A549 (cell line): ENCODE measurements at places on chromosomes 1 and 21. TPM values are rescaled to one million over a fixed set of nuclear protein-coding genes. Genes with fewer than 3 reads are reported as not detected.
A peak's percentile ranks its signal among the peaks of the same experiment; 100 is the strongest.

Gene PRR9
- not detected in 3 replicates for polyA plus RNA-seq

DNA sequence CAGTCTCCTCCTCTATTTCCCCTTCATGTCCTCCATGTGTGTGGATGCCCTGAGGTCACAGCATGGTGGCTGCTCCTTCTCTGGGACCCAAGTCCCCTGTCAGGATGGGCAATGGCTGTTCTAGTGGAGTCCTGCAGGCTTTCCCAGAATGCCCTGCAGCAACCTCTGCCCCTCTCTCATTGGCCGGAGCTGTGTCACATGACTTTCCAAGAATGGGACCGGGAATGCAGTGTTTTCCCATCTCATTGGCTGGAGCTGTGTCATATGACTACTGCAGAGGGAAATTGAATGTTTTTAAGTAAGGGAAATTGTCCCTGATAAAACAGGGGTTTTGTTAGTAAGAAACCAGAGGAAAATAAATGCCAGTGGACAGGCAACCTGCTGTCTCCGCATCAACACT lies 365.9 kb downstream of the PTPRU start:
- DNase-seq: no peak

GRCh38 chr1:31072304-31072746 lies 6.8 kb upstream of the PUM1 start:
- no peak for DNase-seq

GRCh38 chr1:185646202-185646683 lies 87.9 kb upstream of the HMCN1 start:
- DNase-seq: peak; percentile 96

Gene TCHH
- 0.07 to 0.11 TPM (median 0.09 TPM) in 3 replicates for polyA plus RNA-seq

Gene IL12RB2
- not detected in 3 replicates for polyA plus RNA-seq

GRCh38 chr1:161100556-161100955 lies 2.4 kb downstream of the KLHDC9 start:
- DNase-seq: no peak

- no peak for DNase-seq
Observed at GRCh38 chr1:237921306-237921705, 30.6 kb upstream of the ZP4 start.

Gene SETD4
- 10.3 to 10.5 TPM (median 10.4 TPM) in 3 replicates for polyA plus RNA-seq

DNA sequence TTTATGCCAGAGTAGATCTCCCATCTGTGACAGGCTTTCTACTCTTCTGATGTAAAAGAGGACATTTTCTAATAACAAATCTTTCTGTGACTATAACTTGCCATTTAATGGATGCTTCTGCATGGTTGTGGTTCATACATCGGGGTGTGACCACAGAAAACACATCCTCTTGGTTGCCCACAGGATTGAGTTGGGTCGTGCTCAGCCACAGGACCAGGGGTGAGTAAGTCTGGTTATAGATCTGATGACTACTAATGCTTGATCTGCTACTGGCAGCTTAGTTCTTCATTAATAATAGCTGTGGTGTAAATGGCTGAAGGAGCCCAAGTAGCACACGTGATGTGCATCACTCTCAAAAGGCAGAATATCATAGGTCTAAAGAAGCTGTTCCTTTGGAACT lies 328.2 kb downstream of the RWDD3 start:
- DNase-seq: no peak

GRCh38 chr1:173405834-173406233 lies 71.3 kb upstream of the PRDX6 start:
- DNase-seq: peak; percentile 24

Gene APCS
- polyA plus RNA-seq: not detected in 3 replicates

- no peak for DNase-seq
Observed at GRCh38 chr1:192516776-192517297, 58.7 kb upstream of the RGS1 start.

DNA sequence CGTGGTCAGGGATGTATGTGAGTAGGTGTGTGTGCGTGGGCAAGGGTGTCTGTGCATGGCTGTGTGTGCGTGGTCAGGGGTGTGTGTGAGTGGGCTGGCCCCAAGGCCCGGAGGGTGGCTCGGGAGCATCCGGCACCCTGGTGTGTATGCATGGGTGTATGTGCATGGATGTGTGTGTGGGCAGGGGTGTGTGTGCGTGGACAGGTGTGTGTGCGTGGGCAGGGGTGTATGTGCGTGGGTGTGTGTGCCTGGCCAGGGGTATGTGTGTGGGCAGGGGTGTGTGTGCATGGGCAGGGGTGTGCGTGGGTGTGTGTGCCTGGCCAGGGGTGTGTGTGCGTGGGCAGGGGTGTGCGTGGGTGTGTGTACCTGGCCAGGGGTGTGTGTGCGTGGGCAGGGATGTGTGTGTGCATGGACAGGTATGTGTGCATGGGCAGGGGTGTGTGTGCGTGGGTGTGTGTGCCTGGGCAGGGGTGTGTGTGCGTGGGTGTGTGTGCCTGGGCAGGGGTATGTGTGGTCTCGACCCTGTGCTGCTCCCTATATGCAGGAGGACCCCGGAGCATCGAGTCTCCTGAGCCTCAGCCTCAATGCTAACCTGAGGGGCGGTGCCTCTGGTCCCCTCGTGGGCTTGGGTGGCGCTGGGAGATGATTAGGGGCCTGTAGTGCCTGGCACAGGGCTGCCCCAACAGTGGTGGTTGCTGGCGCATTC lies 16.3 kb downstream of the ARHGEF16 start:
- DNase-seq: no peak

Gene PTPN22
- polyA plus RNA-seq: not detected in 3 replicates

Gene NADK
- 37.1 to 40.0 TPM (median 38.4 TPM) in 3 replicates for polyA plus RNA-seq

Gene NBPF10
- polyA plus RNA-seq: 0.36 to 0.42 TPM (median 0.39 TPM) in 3 replicates

DNA sequence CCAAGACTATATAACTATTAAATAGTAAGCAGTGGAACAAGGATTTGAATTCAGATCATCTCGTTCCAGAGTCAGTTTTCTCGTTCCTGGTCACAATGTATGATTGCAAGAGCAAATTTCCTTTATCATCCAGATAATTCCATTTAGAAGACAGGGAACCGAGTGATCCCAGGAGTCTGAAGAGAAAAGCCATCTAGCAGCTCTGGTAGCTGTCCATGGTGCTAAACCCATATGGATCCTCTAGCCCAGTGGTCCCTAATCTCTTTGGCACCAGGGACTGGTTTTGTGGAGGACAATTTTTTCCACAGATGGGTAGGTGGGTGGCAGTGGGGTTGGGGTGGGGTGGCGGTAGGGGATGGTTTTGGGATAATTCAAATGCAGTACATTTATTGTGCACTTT lies 229.4 kb downstream of the PTPRU start:
- DNase-seq: no peak
